ENCODE measurements at places on chromosomes 2 and 18.

DNA sequence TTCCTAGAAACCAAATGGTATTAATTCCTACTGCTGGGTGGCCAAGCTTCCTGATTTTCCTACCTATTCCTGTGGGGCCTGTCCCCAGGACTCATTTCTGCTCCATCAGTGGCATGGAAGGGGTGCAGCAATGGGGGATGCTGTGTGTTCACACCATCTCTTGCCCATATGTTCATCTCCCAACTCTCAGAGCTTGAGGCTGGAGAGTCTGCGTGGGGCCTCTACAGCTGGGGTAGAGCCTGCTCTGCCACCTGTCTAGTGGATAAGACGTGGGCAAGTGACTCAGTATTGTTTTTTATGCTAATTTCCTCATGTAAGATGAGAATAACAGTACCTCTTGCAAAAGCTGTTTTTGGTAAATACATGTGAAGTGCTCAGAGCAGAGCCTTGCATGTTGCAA lies 149.8 kb downstream of the ACTR3 start:
- no peak for DNase-seq

DNA sequence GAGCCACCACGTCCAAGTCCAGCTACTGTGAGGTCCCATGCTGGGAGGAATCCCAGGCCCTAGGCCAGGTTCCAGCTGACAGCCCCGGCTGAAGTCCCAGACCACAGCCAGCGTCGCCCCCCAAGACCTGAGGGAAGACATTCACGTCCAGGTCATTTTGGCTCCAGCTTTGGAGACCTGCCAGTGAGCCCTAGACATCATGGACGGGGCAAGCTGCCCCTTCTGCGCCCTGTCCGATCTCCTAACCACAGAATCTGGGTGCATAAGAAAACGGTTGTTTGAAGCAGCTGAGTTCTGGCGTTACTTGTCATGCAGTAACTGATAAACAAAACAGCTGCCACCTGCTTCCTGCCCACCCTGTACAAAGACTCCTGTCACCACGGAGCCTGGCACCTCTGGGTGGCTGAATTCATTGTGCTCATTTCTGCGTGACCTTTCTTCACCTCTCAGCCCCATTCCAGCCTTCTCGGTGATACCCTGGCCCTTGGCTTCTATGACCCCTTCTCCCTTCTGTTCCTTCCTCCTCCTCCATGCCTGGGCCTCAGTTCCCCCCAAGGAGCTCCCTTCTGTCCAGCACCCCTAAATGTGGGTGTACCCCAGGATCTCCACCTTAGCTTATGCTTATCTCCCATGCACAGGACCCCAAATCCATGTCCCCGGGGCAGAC lies 72.6 kb upstream of the SMAD7 start:
- no peak for DNase-seq

DNA sequence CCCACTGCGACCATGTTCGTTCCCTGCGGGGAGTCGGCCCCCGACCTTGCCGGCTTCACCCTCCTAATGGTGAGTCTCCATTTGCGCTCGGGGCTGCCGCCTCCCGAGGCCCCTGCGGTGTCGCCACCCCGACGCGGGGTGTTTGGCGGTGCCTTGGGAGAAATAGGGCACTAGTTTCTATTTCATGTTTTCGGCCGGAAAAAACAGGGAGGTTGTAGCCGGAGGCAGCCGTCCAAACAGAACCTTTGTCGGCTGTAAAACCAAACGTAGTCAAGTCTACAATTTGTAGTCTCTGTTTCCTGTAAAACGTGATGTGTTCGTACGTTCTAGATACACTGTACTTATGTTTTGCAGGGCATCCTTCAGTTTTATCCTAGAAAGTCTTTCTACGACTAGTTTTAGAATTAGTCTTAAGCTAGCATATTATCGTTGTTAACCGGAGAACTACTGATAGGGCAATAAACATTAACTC lies 290 bp downstream of the PSMG2 start:
- no peak for DNase-seq

DNA sequence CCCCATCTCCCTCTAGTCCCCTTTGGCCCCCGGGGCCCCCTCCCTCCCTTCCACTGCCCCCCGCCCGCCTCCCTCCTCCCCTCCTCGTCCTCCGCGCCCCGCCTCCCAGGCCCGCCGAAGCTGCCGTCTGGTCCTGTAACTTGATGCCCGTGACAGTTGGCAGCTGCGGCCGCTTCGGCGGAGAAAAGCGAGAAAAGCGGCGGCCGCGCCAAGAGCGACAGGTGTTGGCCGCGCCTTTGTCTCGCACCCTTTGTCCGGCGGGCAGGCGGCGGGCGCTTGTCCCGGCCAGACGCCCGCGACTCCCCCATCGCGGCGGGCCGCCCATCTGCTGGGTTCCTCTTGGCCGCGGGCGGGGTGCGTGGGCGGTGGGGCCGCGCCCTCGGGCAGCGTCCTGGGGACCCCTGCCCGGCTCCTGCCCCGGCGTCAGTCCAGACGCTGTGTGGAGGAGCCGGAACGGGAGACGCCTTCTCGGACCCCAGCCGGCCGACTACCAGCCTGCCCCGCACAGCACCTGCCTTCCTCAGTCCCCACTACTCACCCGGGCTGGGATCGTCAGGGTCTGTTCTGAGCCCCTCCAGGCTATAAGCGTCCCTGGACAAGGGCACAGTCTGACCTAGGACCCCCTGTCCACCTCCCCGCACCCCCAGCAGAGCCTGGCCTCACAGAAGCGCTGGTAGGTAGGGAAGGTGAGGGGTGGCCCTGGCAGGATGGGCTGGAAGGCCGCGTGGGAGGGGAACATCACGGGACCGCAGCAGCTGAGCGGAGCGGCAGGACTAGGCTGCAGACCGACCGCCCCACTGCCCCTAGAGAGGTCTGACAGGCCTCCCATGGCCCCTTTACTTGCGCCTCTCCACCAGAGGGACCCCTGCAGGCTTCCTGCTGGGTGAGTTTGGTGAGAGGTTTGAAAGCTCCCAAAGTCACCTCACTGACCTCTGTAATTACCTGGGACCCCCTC lies 1.2 kb upstream of the HES6 start:
- DNase-seq: peak; percentile 52

DNA sequence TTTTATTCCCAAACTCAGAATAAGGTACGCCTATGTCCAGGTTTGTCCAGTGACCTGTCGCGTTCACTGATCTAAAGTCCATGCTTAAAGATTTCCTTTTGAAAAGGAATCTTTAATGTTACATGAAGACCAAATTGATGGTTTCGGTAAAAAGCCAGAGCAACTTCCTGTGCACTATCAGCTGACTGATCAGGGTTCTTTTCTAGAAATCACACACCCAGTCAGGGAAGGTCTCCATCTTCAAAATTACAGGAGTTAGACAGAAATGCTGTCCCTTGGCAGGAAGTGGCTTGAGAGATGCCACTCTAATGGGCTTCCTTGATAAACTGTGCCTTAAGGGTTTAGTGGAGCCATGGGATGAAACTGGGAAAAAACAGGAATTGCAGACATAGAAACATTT lies 14.7 kb upstream of the ARHGAP25 start:
- no peak for DNase-seq

DNA sequence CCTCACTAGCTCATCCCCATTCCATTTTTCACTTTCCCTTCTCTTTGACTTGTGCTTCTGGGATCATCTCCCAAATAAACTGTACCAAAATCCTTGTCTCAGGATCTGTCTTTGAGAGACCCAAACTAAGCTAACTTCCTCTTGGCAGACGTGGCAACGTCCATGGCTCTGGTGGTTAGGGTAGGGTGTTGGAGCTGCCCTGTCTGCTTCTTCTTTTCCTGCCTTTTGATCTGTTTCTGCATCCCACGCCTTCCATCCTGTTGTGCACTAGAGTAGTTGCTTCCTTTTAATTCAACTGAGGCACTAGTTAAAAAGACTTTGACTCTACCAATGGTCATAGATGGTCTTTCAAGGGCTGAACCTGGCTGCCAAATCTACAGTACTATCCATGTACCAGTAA lies 5.5 kb upstream of the MAP4K4 start:
- DNase-seq: no peak

- DNase-seq: no peak
Measured at GRCh38 chr2:196159221-196159892, 12.0 kb downstream of the STK17B start.

GRCh38 chr2:138201286-138201685 lies 237.0 kb downstream of the HNMT start:
- DNase-seq: no peak

DNA sequence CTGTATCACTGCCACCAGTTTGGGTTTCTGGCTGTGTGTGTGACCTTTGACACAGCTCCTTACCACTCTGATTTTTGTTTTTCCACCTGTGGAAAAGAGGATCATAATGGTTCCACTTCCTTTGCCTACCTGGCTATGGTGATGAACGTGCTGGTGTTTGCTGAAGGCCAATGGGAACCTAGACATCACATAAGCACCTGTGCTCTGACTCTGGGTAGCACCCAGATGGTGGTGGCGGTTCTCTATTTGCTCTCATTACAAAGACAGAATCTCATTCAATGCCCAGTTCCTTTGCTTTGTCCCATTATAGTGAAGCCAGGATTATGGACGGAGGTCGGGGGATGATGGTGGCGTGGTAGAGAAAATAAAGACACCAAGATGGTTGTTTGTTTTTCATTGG lies 121.2 kb upstream of the GATA6 start:
- no peak for DNase-seq

DNA sequence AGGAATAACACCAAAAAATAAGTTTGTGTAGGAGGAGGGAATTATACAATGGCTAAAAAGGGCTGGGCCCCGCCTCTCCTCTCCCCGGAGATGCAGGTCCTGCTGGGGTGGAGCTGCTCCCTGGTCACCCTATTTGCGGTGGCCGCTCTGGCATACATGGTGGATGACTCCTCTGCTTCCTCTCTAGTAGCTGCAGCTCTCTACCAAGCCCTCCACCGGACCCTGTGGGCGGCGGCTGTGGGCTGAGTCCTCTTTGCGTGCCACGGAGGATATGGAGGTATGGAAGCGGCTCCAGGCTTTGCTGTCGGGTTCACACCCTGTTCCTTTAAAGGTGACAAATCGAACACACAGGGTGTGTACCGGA lies 77.1 kb upstream of the SEC11C start:
- DNase-seq: no peak

DNA sequence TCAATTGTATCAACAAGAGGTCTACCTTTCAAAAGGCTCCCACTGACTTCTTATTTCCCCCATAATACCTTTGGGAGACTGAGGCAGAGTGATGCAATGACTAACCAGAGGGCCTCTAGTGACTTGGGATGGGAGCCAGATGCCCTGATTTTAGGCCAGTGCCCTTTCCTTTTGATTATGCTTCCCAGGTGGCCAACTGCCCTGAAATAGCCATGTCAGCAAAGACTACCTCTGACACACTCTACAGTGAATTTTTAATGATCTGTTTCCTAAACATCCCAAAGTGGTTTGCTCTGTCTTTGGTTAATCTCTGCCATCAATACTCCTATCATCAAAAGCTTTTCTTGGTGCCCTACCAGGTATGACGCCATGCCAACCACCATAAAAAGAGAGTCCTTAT lies 65.9 kb upstream of the ZFP36L2 start:
- DNase-seq: no peak

GRCh38 chr2:67050622-67051021 lies 346.5 kb upstream of the ETAA1 start:
- no peak for DNase-seq

GRCh38 chr18:31677592-31677991 lies 6.8 kb downstream of the B4GALT6 start:
- DNase-seq: no peak

DNA sequence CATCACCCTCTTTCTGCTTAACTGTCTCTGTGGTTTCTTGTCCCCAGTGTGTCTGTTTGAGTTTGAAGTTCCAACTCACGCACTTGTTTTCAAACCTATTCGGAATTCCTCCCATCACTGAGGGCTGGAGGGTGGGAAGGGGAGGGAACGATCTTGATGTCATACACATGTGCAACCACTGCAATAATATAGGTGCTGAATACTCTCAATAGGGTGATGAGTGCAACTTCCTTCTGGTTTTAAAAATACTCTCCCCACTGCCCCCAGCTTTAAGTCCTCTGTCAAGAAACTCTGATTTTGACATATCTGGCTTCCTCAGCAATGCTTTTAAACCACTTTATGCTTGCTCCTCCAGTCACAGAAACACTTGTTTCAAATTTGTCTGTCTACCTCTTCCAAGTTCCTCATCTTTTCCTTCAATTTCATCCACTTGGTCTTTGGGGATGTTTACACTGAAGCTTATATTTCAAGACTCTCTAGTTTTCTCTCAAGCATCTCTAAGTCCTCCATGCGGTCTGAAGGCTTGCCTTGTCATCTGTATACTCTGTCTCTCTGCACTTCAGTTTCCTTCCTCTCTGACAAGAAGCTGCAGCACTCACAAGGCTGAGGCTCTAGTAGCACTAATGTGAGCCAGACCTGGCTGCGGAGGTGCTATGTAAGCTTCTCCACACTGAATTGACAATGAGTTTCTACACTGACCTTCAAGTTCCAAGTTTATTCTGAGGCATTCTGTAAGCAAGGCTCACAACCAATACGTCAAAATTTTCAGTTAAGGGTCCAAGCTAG lies 422.3 kb downstream of the ZEB2 start:
- DNase-seq: no peak

- no peak for DNase-seq
Measured at GRCh38 chr18:1796636-1797035, 774.7 kb downstream of the METTL4 start.

GRCh38 chr2:235639428-235639773 lies 145.6 kb downstream of the AGAP1 start:
- no peak for DNase-seq

GRCh38 chr2:2689306-2689705 lies 358.2 kb upstream of the MYT1L start:
- no peak for DNase-seq

DNA sequence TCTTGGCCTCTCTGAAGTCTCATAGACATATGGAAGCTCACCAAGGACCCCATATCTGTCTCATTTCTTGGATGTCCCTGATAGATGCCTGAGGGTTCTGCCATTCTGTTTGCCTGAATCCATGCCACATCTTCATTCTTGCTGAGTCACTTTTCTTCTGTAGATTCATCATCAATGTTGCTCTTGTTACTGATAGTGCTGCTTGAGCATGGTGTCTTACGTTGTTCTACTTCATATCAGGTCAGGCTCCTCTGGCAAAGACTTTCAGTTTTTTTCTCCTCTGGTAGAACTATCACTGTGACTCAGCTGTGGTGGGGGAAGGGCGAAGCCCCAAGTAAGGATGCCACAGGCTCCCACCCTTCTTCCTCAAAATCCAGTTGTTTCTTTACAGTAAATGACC lies 885.2 kb downstream of the DCDC2C start:
- DNase-seq: no peak

Data from endothelial cell (in vitro differentiated cells).